ENCODE measurements at places on chromosomes 4 and X. TPM values are rescaled to one million over a fixed set of nuclear protein-coding genes. Genes with fewer than 3 reads are reported as not detected.

DNA sequence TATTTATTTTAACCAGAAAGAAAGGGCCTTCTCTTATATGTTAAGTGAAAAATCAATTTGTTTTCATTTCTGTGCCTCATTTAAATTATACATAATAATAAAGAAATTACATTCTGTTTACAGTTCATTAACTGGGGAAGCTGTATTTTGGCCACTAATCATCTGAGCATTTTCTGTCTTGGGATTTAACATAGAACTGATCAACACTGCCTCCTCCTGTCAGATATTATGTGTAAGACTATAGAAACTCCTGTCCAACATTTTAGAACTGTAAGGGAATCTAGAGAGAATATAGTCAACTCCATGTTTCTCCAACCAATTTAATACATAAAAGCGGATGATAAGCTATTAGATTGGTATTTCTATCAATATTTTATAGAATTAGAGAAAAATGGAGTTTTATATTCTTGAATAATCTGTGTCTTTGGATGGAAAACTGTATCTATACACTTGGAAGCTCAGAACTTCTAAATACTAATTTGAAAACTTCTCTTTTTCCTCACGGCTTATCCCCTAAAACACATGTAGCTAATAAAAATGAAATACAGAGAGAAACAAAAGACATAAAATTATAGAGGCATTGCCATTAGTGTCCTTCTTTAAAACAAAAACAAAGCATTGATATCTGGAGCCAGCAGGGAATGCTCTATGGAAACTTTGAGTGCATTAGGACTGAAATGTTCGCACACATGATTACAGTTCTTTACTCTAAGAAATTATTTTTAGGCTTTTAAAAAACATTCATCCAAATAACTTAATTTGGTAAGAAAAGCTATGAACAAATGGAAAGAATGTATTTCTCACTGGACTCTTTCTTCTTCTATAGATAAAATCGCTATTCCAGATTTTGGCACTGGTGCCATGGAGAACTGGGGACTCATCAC lies 33.1 kb downstream of the ENPEP start:
- no peaks in the 10 kb centered on the region for H3K27me3 ChIP-seq
- DNase-seq = no peak
- H3K27ac ChIP-seq = no peak overlapping the region
- H3K36me3 ChIP-seq = no peaks in the 10 kb centered on the region

DNA sequence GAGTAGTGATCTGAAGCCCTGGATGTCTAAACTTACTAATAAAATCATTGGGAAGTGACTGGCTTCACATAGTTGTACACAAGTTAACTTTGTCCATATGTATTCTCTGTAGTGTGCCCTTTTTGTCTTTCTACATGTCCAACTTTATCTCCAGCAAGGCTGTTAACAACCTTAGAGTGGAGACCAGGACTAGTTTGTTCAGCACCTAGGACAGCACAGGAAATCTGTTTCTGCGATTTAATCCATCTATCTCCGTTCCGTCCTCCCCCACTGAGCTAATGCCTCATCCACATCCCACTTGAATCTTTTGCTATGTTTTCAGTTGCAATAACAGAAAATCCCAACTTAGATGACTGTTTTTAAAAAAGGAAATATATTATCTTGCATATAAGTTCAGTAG lies 3.4 kb upstream of the ARR3 start:
- no peaks in the 10 kb centered on the region for H3K27me3 ChIP-seq
- no peaks in the 10 kb centered on the region for H3K36me3 ChIP-seq
- DNase-seq = no peak
- no peak overlapping the region for H3K4me3 ChIP-seq

- no peak overlapping the region for H3K4me3 ChIP-seq
- DNase-seq = no peak
- no peaks in the 10 kb centered on the region for H3K36me3 ChIP-seq
- no peak overlapping the region for H3K27ac ChIP-seq
- H3K27me3 ChIP-seq = no peaks in the 10 kb centered on the region
These were observed 42.3 kb upstream of the RNF128 start for GRCh38 chrX:106684207-106684606.

DNA sequence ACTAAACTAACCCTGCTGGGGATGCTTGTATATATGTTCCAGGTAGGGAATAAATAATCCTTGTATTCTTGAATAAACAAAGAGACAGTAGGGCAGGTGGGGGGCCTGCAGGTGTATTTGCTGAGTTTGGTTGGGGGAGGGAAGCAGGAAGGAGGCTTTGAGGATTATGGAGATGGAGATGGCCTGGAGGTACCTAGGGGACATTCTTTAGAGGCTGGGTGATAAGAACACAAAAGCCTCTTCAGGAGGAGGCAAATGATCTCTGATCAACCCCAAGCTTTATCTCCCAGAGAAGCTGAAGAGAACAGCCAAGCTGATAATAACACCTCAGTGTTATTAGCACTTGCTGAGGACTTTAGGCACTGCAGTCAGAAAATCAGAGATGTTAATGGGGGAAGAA lies 187.7 kb downstream of the MGST2 start:
- no peak overlapping the region for H3K27ac ChIP-seq
- H3K36me3 ChIP-seq = no peaks in the 10 kb centered on the region
- DNase-seq = no peak
- no peaks in the 10 kb centered on the region for H3K27me3 ChIP-seq
- no peaks in the 10 kb centered on the region for H3K4me1 ChIP-seq

Gene ZMAT1
- 35.1 TPM for total RNA-seq

- H3K27me3 ChIP-seq = no peaks in the 10 kb centered on the region
- no peaks in the 10 kb centered on the region for H3K36me3 ChIP-seq
- no peak overlapping the region for H3K4me3 ChIP-seq
- no peaks in the 10 kb centered on the region for H3K4me1 ChIP-seq
- no peak for DNase-seq
- H3K27ac ChIP-seq = no peak overlapping the region
These were observed 6.5 kb upstream of the TSPAN5 start for GRCh38 chr4:98664959-98665358.

DNA sequence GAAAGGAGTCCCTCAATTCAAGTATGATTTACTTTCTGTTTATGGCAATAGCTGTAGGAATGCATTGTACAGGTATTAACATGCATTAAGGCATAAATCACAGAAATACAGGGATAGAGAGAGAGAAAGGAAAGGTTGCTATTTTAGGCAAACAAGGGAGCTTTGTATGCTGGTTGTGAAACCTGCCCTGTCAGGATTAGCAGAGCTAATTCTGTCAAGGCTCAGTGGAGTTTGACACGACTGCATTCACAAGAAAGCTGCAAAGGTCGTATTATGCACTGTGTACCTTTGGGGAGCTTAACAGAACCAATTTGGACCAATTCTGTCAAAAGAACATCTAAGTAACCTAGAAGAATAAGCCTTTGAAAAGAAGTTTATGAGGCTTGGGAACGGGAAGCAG lies 239.3 kb downstream of the GRIA2 start:
- no peak overlapping the region for H3K27ac ChIP-seq
- no peaks in the 10 kb centered on the region for H3K4me1 ChIP-seq
- no peaks in the 10 kb centered on the region for H3K27me3 ChIP-seq
- H3K4me3 ChIP-seq = no peak overlapping the region
- no peaks in the 10 kb centered on the region for H3K36me3 ChIP-seq

Gene LRIT3
- 0.33 TPM for total RNA-seq

- DNase-seq = no peak
- no peaks in the 10 kb centered on the region for H3K27me3 ChIP-seq
- H3K4me3 ChIP-seq = no peak overlapping the region
- no peaks in the 10 kb centered on the region for H3K36me3 ChIP-seq
- no peaks in the 10 kb centered on the region for H3K4me1 ChIP-seq
These were observed 171.5 kb upstream of the VEGFC start for GRCh38 chr4:176964116-176964691.

GRCh38 chr4:22021106-22021505 lies 72.5 kb upstream of the KCNIP4 start:
- no peaks in the 10 kb centered on the region for H3K27me3 ChIP-seq
- no peak overlapping the region for H3K4me3 ChIP-seq
- no peaks in the 10 kb centered on the region for H3K4me1 ChIP-seq
- no peaks in the 10 kb centered on the region for H3K36me3 ChIP-seq
- DNase-seq = no peak
- H3K27ac ChIP-seq = no peak overlapping the region

- no peaks in the 10 kb centered on the region for H3K4me1 ChIP-seq
- no peak overlapping the region for H3K27ac ChIP-seq
- no peak for DNase-seq
- H3K4me3 ChIP-seq = no peak overlapping the region
- no peaks in the 10 kb centered on the region for H3K27me3 ChIP-seq
These were observed 24.7 kb upstream of the LRAT start for GRCh38 chr4:154719087-154719486.

Measured in thyroid gland (tissue), 4 donors.